ENCODE measurements at places on chromosomes 5 and 9. TPM values are rescaled to one million over a fixed set of nuclear protein-coding genes. Genes with fewer than 3 reads are reported as not detected.

ORM2 gene
- total RNA-seq, result not detected

GRCh38 chr9:82242285-82242963 is 253.9 kb downstream of the SPATA31D1 start:
- DNase-seq, result no peak

GRCh38 chr5:172299916-172300439 is 16.4 kb upstream of the UBTD2 start:
- DNase-seq, result no peak

- peak; percentile 53 for DNase-seq
Observed at GRCh38 chr9:126301985-126302603, 24.5 kb upstream of the MVB12B start.

GRCh38 chr9:127786773-127787104 is 905 bp downstream of the CDK9 start:
- DNase-seq, result no peak

Data from frontal cortex (tissue), 4 donors.